H9 (cell line): ENCODE measurements at places on chromosomes 13 and 19. TPM values are rescaled to one million over a fixed set of nuclear protein-coding genes. Genes with fewer than 3 reads are reported as not detected.
A peak's percentile ranks its signal among the peaks of the same experiment; 100 is the strongest.

- no peak for DNase-seq
- H3K27ac ChIP-seq = no peak overlapping the region
These were observed 229.0 kb downstream of the KLF5 start for GRCh38 chr13:73287831-73288230.

GRCh38 chr13:91323349-91323748 lies 24.1 kb upstream of the MIR17HG start:
- DNase-seq = no peak
- no peak overlapping the region for H3K27ac ChIP-seq
- H3K27me3 ChIP-seq = no peaks in the 10 kb centered on the region

Gene FAM216B
- total RNA-seq = not detected in 2 replicates

DNA sequence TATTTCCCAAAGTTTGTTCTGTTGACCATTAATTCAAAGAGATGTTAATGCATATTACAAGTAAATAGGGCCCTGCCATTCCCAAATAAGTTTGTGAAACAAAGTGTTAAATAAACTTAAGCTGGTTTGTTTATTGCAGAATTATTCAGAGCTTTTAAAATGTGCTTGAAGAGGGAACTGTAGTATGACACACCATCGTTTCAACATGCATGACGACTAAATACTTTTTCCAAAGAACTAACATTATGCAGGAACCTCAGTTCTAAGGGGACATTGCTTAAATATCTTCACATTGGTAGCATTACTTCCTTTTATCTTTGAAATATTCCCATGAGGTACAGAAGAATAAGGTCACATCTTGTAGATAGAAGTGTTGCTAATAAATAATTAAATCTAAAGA lies 14.6 kb downstream of the LHFPL6 start:
- DNase-seq = no peak
- no peaks in the 10 kb centered on the region for H3K27me3 ChIP-seq
- no peak overlapping the region for H3K27ac ChIP-seq
- no peak overlapping the region for H3K4me3 ChIP-seq
- H3K4me1 ChIP-seq = no peaks in the 10 kb centered on the region

Gene PLK5
- total RNA-seq = 0.50 and 0.57 TPM in 2 replicates

DNA sequence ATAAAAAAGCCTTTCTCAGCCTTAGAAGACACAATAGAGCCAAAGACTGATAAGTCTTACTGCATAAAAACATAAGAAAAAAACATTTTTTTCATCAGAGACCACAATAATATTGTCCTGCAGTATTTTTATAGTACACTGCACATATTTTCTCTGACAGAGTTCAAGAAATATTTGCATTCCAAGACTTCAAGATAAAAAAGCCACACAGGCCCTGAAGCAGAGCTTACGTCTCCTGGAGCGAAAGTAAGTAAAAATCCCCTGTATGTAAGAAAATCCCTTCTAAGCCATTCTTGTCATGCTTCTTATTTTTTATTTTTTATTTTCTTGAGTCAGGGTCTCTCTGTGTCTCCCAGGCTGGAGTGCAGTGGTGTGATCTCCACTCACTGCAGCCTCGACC lies 755.9 kb downstream of the LIG4 start:
- H3K36me3 ChIP-seq = peaks cover 5% of the 10 kb centered on the region; the same call in 1 of the 2 replicates
- no peak overlapping the region for H3K4me3 ChIP-seq
- no peak for DNase-seq
- H3K27me3 ChIP-seq = no peaks in the 10 kb centered on the region
- H3K4me1 ChIP-seq = no peaks in the 10 kb centered on the region

Gene DMKN
- total RNA-seq = 267 and 278 TPM in 2 replicates

- H3K27ac ChIP-seq = no peak overlapping the region
- no peaks in the 10 kb centered on the region; the same call in 1 of the 2 replicates for H3K36me3 ChIP-seq
- peaks cover 3% of the 10 kb centered on the region; the same call in 1 of the 2 replicates for H3K4me1 ChIP-seq
These were observed 2.2 kb upstream of the EID2 start for GRCh38 chr19:39542206-39542605.

DNA sequence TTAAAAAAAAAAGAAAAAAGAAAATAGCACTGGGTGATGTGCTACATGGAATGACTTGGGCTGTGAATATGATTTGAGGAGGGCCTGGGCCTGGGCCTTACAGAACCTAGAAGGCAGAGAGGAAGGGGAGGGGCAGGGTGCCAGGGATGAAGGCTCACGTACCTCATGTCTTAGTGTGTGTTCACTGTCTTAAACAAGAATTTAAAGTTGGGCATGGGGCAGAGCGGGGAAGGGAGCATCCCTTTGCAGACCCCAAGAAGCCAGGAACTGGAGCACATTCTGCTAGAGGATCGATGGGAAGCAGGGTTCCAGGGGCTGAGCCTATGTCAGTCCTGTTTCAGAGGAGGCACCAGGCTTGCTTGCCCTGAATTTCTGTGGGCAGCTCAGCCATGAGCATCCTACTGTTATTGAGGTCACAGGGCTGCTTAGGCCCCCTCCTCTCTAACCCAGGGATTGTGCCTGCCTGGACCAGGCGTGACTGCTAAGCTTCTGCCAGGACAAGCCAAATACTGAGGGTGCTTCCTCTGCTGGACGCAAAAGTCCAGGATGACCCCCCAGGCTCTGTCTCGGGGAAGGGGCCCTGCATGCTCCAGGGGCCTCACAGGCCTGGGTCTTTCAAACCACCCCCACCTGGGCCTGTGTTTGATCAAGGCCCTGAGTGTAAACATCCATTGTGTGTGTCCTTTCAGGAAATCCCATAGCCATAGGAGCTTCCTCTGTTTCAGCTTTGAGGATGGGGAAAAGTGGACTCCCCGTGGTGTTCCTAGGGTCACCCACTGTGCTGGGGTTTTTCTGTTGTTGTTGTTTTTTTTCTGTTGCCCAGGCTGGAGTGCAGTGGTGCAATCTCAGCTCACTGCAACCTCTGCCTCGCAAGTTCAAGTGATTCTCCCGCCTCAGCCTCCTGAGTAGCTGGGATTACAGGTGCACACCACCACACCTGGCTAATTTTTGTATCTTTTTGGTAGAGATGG lies 4.8 kb downstream of the LSR start:
- DNase-seq = peak; percentile 30
- H3K27ac ChIP-seq = no peak overlapping the region
- H3K27me3 ChIP-seq = no peaks in the 10 kb centered on the region
- no peaks in the 10 kb centered on the region; the same call in 1 of the 2 replicates for H3K4me1 ChIP-seq
